NCI-H345 (cell line): ENCODE measurements at places on chromosomes 4 and X.
A peak's percentile ranks its signal among the peaks of the same experiment; 100 is the strongest.

GRCh38 chr4:8552024-8552423 lies 28.2 kb upstream of the GPR78 start:
- no peak for DNase-seq

GRCh38 chrX:119226446-119226845 lies 9.6 kb upstream of the PGRMC1 start:
- no peak for DNase-seq

- no peak for DNase-seq
Observed at GRCh38 chrX:34866646-34867045, 76.0 kb upstream of the FAM47B start.

GRCh38 chr4:115514675-115515074 lies 401.3 kb upstream of the NDST4 start:
- DNase-seq: no peak

DNA sequence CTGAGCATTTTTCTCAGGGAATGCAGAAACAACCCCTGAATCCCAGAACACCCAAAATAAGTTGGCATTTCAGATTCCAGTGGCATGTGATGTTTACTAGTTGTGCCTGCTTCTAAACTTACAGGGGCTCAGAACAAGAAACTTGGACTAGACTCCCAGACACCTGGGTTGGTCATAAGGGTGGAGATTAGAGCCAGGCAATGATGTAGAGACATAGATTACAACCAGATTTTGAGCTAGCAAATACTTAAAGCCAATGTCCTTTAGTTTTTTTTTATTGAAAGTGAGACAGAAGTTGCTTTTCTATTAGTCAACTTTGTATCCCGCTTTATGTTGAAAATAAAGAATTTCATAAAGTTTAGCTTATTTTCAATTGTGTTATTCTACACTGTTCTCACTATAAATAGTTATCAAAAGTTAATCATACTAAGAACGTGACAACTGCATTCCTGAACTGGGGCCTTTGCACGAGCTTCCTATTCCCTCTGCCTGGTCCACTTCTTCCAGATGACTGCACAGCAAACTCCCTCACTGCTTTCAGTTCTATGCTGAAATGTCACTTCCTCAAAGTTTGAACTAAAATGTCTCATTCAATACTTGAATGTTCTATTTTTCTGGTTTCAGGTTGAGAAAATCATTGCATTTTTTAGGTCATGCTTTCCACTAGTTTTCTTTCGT lies 224.7 kb upstream of the PPP1R2C start:
- no peak for DNase-seq

GRCh38 chrX:30643313-30643821 lies 9.9 kb upstream of the GK start:
- DNase-seq: no peak

DNA sequence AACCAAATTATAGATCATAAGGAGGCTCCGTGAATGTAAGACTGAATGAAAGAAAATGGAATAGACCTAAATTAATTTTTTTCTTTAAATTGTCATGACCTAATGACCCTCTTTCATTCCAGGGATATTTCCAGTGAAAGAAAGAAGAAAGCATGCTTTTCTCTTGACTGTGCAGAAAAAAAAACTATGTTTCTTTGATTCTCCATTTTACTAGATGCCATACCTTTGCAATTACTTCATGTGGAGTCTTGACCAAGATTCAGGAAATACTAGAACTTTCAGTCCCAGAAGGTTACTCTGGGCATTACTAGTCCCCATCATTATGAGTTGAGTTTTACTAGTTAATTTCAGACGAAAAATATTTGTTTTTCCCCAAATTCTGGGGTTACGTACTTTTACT lies 6.4 kb upstream of the COMMD8 start:
- no peak for DNase-seq

GRCh38 chrX:84339507-84340364 lies 151.7 kb upstream of the RPS6KA6 start:
- peak; percentile 1 for DNase-seq

- no peak for DNase-seq
Observed at GRCh38 chr4:152691761-152692160, 12.0 kb upstream of the TMEM154 start.

GRCh38 chr4:174016251-174016650 lies 267.2 kb downstream of the FBXO8 start:
- DNase-seq: no peak

DNA sequence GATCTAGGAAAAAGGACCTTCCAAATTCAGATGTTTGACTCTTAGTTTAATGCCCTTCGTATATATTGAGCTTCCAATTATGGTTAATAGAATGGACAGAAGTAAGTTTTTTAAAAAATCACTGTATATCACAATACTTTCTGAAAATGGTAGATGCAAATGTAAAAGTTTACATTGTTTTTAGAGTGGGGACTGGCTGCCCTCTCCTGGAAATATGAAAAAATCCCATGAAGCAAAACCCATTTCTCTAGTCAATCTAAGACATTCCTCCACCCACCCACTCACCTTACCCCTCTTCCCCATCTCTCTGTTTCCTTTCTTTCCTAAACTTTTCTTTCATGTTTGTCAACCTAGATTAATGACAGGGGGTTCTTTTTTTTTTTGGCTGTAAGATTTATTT lies 134.5 kb downstream of the ARHGAP6 start:
- no peak for DNase-seq

DNA sequence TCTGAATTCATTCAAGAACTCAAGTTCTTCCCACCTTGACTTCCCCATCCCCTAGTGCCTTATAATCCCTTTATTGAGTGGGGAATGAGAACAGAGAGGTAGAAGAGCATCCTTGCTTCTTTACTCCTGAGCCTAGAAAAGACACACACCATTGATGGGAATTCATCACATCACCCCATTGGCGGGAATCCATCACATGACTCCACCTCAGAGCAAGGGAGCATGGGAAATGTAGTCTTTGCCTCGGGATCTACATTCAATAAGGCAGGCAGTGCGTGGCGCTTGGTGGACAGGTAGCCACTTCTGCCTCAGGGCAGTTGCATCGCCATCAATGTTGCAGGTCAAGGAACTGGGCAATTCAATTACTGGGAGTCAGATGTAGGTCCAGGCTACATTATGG lies 50.7 kb downstream of the MXRA5 start:
- no peak for DNase-seq

GRCh38 chr4:25861280-25861950 lies 1.4 kb downstream of the SEL1L3 start:
- DNase-seq: no peak

- no peak for DNase-seq
Observed at GRCh38 chr4:170599894-170600293, 510.1 kb upstream of the AADAT start.

GRCh38 chr4:102358128-102358527 lies 12.8 kb upstream of the SLC39A8 start:
- no peak for DNase-seq

DNA sequence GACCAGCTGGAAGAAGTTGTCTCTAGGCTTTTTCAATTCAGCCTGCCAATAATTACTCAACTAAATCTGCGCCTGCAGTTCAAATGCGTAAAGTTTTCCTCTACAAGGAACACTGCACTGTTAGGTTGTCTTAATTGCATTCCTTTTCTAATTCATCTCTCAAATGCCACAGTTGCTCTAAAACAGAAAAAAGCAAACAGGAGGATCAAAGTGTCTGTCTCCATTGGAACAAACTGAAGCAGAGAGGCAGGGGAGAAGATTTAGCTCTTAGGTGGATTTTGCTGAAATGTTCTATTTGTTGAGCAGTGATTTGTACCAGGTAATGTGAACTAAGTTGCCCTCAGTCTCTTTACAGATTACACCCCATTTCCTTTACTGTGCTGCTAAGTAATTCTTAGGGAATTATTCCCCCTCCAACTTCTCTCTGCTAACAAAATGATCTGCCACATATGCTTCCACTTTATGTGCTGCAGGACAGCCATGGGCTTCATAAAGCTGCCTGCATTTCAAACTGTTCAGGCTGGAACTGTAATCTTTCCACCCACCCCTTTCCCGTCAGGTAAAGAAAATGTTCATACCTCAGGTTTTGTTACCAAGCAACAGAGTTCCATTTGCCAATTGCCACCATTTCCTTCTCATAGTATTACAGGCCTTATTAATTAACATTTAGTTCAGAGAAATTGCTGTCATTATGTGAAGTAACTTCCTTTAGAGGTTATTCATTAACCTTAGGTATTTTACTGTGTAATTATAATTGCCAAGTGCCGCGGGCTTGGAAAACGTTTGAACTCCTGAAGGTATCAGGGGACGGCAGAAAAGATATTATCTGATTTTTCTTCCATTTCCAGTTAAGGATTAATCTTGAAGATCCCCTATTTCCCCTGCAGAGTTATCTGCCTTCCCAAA lies 149.3 kb downstream of the SPRY1 start:
- DNase-seq: no peak

DNA sequence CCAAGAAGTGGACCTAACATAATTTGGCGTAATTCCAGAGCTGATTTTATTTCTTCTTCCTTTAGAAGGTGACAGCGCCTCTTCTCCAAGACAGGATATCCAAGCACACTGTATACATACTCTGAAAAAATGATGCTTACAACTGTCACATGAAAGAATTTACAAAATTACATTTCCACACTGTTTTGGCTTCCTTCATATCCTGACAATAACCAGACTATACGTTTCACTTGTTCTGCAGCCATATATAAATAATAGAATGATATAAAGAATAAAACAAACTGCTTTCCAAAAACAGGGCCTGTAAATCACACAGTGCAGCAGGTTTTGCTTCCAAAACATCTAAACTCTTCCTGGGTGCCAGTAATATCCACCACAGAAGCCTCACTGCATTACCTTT lies 141.6 kb downstream of the FBXO8 start:
- DNase-seq: no peak

- DNase-seq: no peak
Observed at GRCh38 chr4:15349531-15349935, 78.3 kb upstream of the C1QTNF7 start.

GRCh38 chr4:53748328-53748772 lies 157.1 kb upstream of the LNX1 start:
- no peak for DNase-seq

DNA sequence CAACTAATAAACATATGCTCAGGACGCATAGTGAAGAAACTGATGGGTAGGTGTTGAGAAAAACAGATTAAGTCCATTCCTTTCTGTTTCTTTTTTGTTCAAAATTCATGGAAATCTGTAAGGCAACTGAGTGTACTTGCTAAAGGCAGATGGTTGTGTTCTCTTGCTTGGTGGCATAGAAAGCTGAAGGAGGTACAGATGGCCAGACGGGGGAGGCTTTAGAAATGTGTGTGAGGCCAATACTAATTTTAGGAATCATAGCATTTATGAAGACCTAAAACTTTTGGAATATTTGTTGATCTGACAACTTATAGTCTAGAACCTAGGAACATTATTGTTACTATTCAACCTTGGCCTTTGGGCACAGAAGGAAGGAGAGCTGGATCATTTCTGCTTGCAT lies 56.8 kb upstream of the EMCN start:
- no peak for DNase-seq

GRCh38 chrX:133533249-133533648 lies 118.0 kb upstream of the GPC4 start:
- DNase-seq: no peak

DNA sequence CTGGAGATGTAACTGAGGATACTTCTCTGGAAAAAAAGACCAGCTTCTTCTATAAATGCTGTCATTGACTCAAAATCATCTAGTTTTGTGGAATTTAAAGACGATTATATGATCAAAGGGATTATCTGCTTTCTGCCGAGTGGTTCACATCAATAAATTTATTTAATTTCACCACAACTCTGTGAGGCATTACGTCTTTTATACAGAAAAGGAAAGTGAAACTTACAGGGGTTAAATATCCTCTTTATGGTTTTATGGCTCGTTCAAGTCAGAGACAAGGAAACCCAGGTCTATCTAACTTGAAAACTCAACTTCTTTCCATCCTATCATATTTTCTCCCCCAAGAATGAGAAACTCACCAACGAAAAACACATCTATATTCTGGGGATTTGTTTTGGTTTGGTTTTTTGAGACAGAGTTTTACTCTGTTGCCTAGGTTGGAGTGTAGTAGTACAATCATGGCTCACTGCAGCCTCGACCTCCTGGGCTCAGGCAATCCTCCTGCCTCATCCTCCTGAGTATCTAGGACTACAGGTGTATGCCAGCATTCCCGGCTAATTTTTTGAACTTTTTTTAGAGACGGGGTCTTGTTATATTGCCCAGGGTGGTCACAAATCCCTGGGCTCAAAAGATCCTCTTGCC lies 377.9 kb upstream of the EMCN start:
- DNase-seq: no peak

DNA sequence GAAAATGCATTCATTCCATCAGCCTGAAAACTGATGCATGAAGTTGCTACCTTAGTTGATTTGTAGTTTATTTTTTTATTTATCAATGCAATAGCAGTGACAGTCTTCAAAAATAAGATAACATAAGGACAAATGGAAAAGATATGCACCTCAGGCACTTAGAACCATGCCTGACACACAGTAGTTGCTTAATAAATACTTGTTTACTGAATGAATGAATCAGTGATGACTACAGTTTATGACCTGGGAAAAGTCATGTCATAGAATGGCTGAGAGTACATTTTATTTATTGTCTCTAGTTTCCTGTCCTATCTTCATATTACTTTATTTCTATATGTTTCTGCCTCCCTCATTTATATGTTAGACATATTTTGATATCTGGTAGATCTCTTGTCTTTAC lies 171.8 kb downstream of the TLL1 start:
- DNase-seq: no peak

- DNase-seq: no peak
Observed at GRCh38 chr4:92012899-92013867, 290.6 kb upstream of the GRID2 start.

- DNase-seq: no peak
Observed at GRCh38 chr4:161376275-161376674, 787.5 kb downstream of the FSTL5 start.

- DNase-seq: no peak
Observed at GRCh38 chr4:122005064-122005755, 53.4 kb upstream of the TRPC3 start.

- no peak for DNase-seq
Observed at GRCh38 chrX:46444011-46444410, 101.2 kb downstream of the ZNF674 start.

- DNase-seq: no peak
Observed at GRCh38 chrX:69313617-69314290, 148.5 kb upstream of the PJA1 start.

DNA sequence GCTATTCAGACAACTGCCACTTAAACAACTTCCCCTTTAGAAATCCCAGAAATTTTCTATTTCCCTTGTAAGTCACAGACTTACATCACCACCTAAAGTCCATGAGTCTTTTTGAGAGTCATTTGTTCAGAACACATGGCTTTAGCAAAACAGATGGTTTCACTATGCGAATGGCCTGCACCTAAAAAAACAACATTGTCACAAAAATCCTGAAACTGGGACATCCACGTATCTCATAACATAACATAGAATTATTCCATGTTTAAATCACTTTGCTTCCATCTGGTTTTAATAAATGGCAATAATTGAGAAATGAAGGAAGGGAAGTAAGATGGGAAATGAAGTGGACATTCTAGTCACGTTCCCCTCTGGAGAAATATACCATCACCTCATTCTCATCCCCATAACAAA lies 155.3 kb upstream of the EDNRA start:
- DNase-seq: no peak
